ENCODE measurements at places on chromosomes 1 and 21.
A peak's percentile ranks its signal among the peaks of the same experiment; 100 is the strongest.

- DNase-seq = no peak
These were observed 1.5 kb upstream of the ST6GALNAC5 start for GRCh38 chr1:76865696-76866286.

DNA sequence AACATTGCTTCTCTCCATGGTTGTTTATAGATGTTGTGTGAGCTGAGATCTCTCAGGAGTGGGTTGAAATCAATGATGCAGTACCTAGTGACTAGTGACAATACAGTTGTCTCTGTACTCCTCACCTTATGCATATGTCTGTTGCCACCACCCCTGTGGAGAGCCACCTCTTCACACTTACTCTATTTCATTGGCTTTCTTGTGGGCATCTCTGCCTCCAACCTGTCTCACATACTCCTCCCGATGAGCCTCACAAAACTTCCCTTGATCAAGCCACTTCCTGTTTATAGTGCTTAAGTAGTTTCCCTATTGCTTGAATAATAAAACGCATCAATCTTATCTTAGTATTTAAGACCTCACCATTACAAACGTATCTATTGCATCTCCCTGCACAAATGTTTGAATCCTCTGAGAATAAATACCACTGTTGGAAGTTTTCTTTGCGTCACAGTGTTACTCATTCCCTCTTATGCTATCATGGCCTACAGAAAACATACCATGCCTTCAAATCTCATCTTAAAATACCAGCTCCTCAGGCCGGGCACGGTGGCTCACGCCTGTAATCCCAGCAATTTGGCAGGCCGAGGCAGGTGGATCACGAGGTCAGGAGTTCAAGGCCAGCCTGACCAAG is 54.7 kb upstream of the GREM2 start:
- no peak for DNase-seq

GRCh38 chr1:175072099-175072951 is 4.7 kb downstream of the TNN start:
- no peak for DNase-seq

- no peak for DNase-seq
These were observed 15.9 kb upstream of the RGS8 start for GRCh38 chr1:182700351-182700709.

- peak; percentile 67 for DNase-seq
These were observed 16.0 kb downstream of the OR2T11 start for GRCh38 chr1:248618878-248619277.

DNA sequence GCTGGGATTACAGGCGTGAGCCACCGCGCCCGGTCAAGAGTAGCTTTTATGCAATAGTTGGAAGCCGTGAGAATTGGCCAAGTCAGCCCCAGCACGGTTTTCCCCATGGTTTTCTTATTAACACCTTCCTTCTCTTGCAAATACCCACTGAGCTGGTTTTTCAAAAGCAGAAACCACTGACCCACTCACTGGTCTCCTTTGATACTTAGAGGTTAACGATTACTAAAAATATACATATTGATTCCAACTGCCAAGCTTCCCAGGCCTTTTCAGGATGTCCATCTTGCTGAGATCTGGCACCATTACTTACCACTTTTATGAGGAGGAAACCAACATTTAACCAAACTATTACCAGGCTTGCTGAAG is 25.9 kb upstream of the TARDBP start:
- no peak for DNase-seq

DNA sequence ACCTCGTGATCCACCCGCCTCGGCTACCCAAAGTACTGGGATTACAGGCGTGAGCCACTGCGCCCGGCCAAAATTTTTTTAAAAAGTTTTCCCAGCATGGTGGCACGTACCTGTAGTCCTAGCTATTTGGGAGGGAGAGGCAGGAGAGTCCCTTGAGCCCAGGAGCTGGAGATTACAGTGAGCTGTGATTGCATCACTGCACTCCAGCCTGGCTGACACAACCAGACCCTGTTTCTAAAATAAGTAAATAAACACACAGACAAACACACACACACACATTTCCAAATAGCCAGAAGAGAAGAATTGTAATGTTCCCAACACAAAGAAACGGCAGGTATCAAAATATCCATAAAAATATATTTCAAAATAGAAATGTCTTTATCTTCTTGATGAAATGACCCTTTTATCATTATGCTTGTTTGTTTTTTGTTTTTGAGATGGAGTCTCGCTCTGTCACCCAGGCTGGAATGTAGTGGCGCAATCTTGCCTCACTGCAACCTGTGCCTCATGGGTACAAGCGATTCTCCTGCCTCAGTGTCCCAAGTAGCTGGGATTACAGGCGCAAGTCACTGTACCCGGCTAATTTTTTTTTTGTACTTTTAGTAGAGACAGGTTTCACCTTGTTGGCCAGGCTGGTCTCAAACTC is 9.3 kb downstream of the HES2 start:
- DNase-seq = no peak

GRCh38 chr1:155205969-155206593 is 1.6 kb downstream of the THBS3 start:
- DNase-seq = no peak

Measured in ACHN (cell line).